ENCODE measurements at places on chromosomes 4 and X.

DNA sequence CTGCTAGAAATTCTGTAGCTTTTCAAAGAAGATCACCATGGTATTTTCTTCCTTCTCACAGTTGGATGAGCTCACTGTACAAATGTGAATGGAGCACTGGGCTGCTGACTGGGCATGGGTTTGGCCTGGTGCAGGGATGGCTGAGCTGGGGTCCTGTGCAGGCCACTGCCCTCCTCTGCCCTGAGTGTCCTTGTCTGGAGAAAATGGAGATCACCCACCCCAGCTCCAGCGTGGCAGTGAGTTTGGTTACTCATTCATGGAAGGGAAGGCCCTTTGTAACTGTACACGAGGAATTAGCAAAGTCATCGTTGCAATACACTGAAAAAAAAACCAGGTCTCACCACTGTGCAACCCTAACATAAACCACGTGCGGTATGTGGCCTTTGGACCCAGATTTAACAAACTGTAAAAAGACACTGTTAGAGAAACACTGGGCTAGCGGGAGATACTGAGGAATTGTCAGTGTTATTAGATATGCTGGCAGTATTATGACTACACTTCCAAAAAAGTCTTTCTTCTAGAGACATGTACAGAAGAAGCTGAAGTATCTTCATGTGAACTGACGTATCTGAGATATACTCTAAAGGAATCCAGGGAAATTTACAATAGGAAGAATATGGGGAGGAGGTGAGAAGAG, 16.1 kb upstream of the TBC1D14 start:
- DNase-seq, result no peak

DNA sequence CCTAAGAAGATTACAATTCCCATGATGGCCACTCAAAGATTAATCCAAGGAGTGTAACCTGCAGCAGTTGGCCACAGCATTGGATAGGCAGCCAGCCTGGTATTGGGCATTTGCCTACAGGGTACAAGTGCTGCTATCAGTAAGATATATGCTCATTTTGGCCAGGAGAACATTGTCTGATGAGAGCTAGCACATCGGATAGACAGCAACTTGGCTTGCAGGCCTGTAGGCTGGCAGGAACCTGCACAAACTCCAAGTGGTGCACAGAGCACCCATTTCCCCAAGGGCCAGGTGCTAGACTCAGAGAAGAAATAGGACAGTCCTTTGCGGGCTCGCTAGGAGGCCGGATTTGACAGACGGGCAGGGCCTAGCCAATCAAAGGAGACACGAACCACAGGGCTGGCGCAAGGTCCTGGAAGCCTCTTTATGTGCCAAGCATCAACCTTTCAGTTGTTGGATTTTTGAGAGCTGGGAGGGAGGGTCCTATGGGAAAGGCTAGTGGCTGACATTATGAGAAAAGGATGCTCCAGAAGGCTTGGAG, 11.7 kb upstream of the AP1AR start:
- no peak for DNase-seq

DNA sequence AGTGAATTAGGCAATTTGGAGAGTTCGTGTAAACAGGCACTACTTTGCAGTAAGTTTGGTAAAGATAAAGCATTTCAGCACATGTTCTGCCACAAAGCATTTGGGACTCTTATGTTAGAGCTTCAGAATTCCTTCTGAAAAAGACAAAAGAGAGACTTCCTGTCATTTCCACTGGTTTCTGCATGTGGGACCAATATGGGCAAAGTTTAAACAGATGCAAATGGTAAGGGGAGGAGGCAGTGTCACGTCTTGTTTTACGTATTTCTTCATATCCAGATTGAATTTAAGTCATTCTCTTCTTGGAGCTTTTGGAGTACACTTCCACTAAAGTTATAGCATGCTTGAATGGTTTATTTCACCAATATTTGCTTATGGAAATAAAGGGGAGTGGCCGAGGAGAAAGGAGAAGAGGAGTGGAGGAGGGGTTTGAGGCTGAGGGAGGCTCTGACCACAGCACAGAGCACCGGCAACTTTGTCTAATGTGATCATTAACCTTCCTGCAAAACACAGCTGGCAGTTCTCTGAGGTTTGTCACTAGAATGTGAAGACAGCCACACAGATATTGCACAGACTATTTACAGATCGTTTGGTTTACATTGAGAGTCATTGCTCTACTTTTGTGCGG, at the start of gene APELA:
Gene APELA, plus strand, starts transcription at position 479 of the 625 bp plus-strand sequence. CDS start 154 bp downstream, outside the sequence.
- DNase-seq, result no peak

DNA sequence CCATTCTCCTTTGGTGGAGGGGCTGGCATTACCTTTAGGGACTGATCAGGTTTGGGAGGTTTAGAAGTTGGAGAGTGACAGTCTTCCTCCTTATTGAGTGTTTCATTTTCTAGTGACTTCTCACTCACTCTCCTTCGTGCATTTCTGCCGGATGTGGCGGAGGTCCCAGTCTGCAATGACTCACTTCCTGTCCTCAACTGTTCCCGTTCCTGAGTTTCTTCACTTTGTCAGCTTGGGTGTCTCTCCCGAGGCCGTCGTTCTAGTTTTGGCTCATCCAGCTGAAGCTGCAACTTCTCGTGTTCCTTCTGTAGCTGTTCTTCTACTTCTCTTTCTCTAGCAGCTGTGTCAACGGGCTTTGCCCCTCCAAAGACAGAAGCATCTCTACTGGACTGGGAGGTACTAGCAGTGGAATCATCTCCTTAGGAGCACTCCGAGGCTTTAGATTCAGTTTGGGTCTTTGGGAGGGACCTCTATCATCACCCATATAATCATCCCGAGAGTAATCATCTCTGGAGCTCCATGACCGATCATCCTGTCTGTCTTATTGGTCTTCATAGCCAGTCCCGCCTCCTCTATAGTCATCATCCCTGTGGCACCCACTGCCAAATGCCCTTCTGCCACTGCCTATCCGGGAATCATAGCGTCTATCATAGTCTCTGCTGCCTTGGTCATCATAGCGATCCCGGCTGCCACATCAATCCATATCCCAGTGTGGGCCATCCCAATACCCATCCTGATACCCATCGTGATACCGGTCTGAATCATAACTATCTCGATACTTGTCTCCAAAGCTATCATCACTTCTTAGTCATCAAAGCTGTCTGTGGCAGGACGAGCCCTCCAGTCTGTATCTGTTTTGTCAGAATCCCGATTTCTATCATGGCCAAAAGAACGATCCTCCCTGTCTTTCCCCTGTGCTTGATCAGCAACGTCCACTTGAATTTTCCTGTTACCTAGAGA, 35.3 kb upstream of the VSIG4 start:
- DNase-seq, result peak; percentile 27

GRCh38 chrX:96987228-96987627, 103.5 kb downstream of the RPA4 start:
- no peak for DNase-seq

GRCh38 chrX:20333672-20334071, 67.0 kb upstream of the RPS6KA3 start:
- DNase-seq, result peak; percentile 14

- DNase-seq, result no peak
Observed at GRCh38 chr4:6749340-6750171, 33.0 kb upstream of the KIAA0232 start.

DNA sequence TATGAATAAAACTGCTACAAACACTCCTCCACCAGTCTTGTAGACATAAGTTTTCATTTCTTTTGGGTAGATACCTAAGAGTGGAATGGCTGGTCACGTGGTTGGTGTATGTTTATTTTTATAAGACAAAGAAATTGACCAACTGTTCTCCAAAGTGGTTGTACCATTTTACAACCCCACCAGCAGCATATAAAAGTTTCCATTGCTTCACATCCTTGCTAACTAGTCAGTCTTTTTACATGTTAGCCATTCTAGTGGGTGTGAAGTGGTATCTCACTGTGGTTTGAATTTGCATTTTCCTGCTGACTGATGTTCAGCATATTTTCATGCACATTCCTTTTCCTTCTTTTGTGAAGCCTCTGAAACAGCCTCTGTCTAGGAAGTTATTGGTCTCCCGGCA, 76.2 kb upstream of the ADGRG2 start:
- no peak for DNase-seq

DNA sequence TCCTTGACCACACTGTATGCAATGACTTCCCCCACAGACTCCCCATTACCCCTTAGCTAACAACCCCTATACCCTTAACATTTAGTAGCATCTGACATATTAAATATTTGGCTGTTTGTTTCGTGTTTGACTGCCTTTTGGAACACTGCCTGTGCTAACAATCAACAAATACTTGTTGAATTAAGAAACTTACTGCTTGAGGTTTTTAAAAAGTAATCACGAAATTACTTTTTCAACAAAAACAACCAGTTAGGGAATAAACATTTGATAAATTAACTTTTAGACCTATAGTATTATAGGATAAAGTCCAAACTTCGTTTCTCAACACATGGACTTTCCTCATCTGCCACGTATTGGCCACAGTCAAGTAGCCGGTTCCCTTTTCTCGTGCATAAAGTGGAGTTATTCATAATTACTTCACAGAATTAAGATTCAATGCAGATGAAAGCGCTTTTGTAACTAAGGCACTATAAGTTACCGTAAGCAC, 555 bp upstream of the ELMOD2 start:
- no peak for DNase-seq

All from activated T-cell treated with anti-CD3 and anti-CD28 coated beads for 24 hours (primary cell).